ENCODE measurements at places on chromosomes 2 and 18. TPM values are rescaled to one million over a fixed set of nuclear protein-coding genes. Genes with fewer than 3 reads are reported as not detected.

DNA sequence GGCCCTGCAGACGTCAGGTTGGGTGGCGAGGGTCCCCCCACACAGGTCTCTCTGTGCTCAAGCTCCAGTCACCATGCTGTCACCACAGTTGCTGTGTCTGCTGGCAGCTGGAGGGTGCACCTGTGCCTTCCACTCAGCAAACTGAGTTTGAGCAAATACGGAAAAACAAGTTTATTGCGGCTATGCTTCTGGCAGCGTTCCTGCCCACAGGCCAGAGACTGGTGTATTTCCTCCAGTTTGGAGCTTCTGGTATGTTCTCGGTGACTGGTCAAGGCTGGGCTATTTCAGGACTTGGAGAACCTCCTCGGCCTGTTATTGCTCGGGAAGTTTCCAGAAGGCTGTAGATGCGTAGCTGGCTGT lies 132.6 kb downstream of the SEPTIN10 start:
- DNase-seq = no peak

GRCh38 chr2:167424221-167424620 lies 535.9 kb downstream of the XIRP2 start:
- DNase-seq = no peak

- peak; percentile 56 for DNase-seq
These were observed 24.2 kb upstream of the ZDBF2 start for GRCh38 chr2:206250041-206250897.

DNA sequence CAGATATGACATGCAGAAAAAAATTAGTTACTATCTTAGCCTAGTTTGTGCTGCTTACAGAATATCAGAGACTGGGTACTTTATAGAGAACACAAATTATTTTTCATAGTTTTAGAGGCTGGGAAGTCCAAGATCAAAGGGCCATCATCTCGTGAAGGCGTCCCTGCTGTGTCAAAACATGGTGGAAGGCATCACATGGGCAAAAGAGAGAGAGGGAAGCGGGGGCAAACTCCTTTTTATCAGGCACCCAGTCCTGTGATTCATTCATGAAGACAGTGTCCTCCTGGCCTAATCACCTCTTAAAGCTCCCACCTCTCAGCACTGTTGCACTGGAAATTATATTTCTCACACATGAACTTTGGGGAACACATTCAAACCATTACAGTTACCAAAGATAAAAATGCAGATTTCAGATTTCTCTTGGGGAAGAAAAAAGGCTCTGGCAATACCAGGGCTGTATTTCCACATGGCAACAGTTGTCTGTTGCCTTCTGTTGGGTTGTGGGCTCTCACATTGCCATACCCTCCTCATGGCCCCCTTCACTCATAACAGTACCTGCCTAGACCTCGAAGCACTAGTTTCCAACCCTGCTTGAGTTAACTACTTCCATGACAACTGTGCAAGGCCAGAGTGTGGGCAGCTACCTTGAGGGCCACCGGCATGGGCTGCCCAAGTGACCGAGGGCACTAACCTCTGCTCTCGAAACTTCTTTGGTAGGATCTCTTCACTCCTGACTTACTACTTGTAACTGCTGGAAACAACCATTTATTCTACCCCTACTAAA lies 2.7 kb upstream of the ACTR3 start:
- no peak for DNase-seq

DNA sequence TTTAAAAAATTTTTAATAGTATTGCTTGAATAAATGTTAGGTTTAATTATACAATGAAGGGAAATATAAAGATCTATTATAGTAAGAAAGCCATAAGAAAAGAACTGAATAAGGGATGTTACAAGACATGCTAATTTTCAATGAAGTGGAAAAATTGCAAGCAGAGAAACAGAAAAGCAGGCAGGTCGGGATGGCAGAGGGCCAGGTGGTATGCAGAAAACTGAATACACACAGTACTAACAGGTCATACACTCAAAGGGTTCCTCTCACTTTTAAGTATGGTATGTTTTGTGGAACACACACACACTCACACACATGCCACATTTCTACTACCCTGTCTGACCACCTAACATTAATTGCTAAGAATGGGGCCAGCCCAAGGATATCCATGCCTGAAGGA lies 76.7 kb upstream of the DTNA start:
- DNase-seq = no peak

- no peak for DNase-seq
These were observed 12.8 kb downstream of the SPEG start for GRCh38 chr2:219447242-219448098.

- DNase-seq = no peak
These were observed 122.4 kb upstream of the BCL2L11 start for GRCh38 chr2:110998311-110998710.

DNA sequence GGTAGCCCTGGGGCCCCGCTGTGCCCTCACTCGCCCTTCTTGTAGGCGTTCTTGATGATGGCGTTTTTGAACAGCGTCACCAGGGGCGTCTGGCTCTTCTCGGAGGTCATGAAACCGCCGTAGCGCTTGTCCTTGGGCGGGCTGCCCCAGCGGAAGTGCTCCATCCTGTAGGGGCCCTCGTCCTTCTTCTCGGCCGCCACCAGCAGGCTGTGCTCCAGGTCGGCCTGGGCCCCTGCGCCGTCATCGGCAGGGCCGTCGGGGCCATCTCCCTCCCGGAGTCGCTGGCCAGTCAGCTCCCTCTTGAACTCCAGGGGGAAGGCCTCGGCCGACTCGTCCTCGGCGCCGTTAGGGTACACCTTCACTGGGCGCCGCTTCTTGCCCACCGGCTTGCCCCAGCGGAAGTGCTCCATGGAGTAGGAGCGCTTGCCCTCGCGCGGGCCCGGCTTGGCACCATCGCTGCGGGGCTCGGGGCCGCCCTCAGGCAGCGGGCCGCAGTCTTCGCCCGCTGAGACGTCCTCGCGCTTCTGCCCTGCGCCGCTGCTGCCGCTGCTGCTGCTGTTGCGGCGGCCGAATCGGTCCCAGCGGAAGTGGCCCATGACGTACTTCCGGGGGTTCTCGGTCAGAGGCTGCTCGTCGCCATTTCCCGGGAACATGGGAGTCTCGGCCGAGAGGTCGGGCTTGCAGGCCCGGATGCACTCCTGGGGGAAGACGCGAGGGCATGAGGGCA lies 7.2 kb downstream of the POMC start:
- DNase-seq = peak; percentile 68

Gene KCNF1
- 0.10 TPM for polyA plus RNA-seq

Gene TSPYL6
- not detected for polyA plus RNA-seq

Gene CERKL
- polyA plus RNA-seq = 5.2 TPM

Gene C2orf66
- 0.25 TPM for polyA plus RNA-seq

Gene FSIP2
- polyA plus RNA-seq = not detected

Gene ZNF521
- polyA plus RNA-seq = 7.8 TPM

Gene SLC5A7
- not detected for polyA plus RNA-seq

Gene UGT1A8
- not detected for polyA plus RNA-seq

All from GM23248 (cell line).